ENCODE measurements at places on chromosomes 4 and X. TPM values are rescaled to one million over a fixed set of nuclear protein-coding genes. Genes with fewer than 3 reads are reported as not detected.

Gene TAF7L
- 0.21 TPM for total RNA-seq

Gene NXF2
- total RNA-seq: not detected

Gene SPIN2A
- not detected for total RNA-seq

Gene ETDB
- not detected for total RNA-seq

Gene DMD
- total RNA-seq: 3.4 TPM

Gene P2RY8
- not detected for total RNA-seq

Gene STK26
- 60.7 TPM for total RNA-seq

Gene PNMA6F
- not detected for total RNA-seq

Gene ARHGAP36
- total RNA-seq: not detected

Gene TXK
- total RNA-seq: 0.48 TPM

Gene ATP7A
- 4.0 TPM for total RNA-seq

Gene ARSD
- 21.7 TPM for total RNA-seq

Gene TMEM35A
- not detected for total RNA-seq

Gene KCNE5
- total RNA-seq: not detected

Gene MAGEB4
- total RNA-seq: not detected

Gene PAGE4
- total RNA-seq: not detected

Gene PLRG1
- total RNA-seq: 105 TPM

Gene GLRA2
- total RNA-seq: not detected

Gene GIMD1
- not detected for total RNA-seq

Gene SLC34A2
- total RNA-seq: 0.21 TPM

Gene SOWAHD
- 0.43 TPM for total RNA-seq

Gene PGM2
- 55.9 TPM for total RNA-seq

Gene CRMP1
- 0.24 TPM for total RNA-seq

Gene SHROOM2
- total RNA-seq: 4.6 TPM

Gene TDO2
- total RNA-seq: under 0.01 TPM

Gene STAG2
- 104 TPM for total RNA-seq

Gene HSFX3
- not detected for total RNA-seq

Gene GAGE12F
- not detected for total RNA-seq

Gene MAGEC1
- not detected for total RNA-seq

Gene SMIM10
- total RNA-seq: under 0.01 TPM

Gene P2RY4
- not detected for total RNA-seq

Gene TRO
- not detected for total RNA-seq

Gene TLR2
- 101 TPM for total RNA-seq

Gene GPC4
- 5.3 TPM for total RNA-seq

Gene EDA
- 0.85 TPM for total RNA-seq

Gene TEX13B
- not detected for total RNA-seq

Gene MAGEA9B
- total RNA-seq: not detected

Gene EDNRA
- total RNA-seq: 7.5 TPM

Gene DNAJB14
- 31.5 TPM for total RNA-seq

Gene GABRE
- total RNA-seq: 16.8 TPM

Gene XAGE1B
- total RNA-seq: not detected

Gene VEGFC
- 12.0 TPM for total RNA-seq

Gene CHIC1
- total RNA-seq: 3.4 TPM

Gene ARHGAP6
- 0.48 TPM for total RNA-seq

Data from tracheal epithelial cell (primary cell).